ENCODE measurements at places on chromosomes 1 and 21. TPM values are rescaled to one million over a fixed set of nuclear protein-coding genes. Genes with fewer than 3 reads are reported as not detected.
A peak's percentile ranks its signal among the peaks of the same experiment; 100 is the strongest.

DNA sequence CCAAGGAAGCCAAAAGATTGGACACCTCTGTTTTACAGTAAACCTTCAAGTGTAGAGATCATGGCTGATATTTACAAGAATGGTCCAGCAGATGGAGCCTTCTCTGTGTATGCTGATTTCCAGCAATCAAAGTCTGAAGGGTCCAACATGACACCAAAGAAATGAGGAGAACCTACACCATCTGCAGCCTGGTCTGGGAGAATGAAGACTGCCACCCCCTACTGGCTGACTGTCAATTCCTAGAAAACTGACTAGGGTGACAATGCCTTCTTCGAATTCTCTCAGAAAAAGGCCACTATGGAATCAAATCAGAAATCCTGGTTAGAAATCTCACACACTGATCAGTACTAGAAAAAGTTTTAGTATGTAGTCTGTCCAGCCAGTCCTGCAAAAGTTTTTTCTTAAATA lies 83.3 kb downstream of the CDC42BPA start:
- peak; percentile 26 for DNase-seq

GRCh38 chr1:198726455-198726854 lies 87.6 kb downstream of the PTPRC start:
- no peak for DNase-seq

DNA sequence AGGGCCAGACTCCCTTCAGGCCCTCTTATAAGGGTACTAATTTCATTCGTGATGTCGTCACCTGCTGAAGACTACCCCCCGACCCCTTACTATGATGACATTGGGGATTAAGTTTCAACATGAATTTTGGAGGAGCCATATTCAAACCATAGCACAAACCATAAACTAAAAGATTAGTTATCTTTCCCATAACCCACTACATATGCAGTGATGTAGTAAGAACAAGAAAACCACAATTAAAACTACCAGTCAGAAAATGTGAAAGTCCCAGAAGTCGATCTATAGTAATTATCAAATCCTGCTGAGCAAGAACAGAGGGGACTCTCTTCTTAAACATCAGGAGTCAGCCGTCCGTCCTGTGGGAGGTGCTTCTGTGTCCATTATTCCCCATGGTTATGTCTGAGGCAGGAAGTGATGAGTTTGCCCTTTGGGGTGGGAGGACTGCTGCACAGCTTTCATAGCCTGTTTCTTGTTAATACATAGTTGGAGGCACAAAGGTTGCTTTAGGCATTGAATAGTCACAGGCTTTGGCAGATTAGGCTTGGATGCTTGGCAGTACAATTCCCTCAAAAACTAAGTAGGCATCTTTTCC lies 35.9 kb upstream of the PTGFRN start:
- no peak for DNase-seq

Gene KIF2C
- 0.63 TPM for total RNA-seq

DNA sequence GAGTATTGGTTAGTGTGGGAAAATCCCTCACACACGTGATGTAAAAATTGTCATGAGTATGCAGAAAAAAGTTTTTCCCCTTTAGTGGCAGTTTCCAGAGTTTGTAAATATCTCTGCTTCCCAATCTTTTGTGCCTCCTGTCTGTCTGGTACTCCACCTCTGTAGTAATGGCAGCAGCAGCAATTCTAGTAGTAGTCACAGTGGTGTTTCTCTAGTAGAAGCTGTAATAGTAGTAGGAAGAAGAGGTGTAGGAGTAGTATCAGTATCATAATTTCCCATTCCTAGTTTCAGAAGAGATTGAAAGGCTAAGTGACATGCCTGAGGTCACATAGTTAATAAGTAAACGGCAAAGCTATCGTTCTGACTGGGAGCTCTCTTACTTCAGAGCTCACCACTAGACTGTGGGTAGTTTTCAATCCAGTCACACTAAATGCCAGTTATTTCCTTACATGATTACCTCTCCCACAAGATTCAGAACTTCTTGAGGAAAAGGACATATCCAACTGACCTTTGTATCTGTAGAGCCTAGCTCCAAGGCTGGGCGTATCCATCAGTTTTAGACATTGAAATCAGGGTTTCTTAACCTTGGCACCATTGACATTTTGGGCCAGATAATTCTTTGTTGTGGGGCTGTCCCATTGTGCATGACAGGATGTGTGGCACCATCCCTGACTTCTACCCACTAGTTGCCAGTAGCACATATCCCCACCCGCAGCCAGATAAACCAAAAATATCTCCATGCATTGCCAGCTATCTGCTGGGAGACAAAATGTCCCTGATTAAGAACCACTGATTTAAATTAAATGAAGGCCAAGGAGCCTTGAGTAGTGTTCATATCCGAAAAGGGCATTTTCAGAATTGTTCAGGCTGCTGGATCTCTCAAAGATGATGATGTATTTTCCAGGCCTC lies 135.9 kb downstream of the FGGY start:
- DNase-seq: no peak

Gene CD84
- 2.4 TPM for total RNA-seq

- DNase-seq: no peak
Measured at GRCh38 chr1:78005448-78005722, 646 bp downstream of the DNAJB4 start.

GRCh38 chr1:186904361-186904760 lies 75.6 kb downstream of the PLA2G4A start:
- DNase-seq: no peak

GRCh38 chr1:17633654-17634053 lies 94.2 kb downstream of the ARHGEF10L start:
- DNase-seq: no peak

Gene OR10K2
- not detected for total RNA-seq

DNA sequence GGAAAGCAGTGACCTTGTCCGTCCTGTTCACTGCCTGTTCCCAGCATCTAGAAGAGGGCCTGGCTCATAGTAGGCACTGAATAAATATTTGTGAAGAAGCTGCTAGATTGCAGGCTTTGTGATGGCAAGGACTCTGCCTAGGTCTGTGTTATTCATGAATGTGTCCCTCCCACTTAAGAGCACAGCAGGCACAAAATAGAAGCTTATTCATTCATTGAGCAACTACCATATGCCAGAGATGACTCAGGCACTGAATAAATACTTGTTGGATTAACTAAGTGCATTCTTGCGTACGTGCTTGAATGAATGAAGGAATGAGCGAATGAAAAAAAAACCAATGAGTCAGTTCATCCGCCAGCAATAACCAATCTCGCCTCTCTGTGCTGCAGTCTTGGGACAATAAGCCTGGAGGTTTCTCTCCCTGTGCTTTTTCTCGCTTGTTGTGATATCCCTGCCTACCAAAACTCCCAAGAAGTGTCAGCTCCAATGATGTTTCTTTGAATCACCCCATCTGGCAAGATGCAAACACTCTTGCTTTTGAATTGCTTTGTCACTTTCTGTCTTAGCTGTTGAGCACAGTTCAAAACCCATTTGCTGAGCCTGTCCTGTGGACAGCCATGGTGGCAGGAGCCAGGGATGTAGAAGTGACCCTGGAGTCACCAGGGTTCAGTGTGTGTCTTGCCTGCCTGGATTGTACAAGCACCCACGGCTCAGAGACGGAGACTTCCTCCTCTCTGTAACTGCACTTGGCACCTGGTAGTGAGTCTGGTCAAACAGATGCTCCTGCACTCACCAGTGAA lies 143.9 kb downstream of the KAZN start:
- DNase-seq: no peak

- no peak for DNase-seq
Measured at GRCh38 chr1:59133997-59134396, 162.9 kb upstream of the FGGY start.

DNA sequence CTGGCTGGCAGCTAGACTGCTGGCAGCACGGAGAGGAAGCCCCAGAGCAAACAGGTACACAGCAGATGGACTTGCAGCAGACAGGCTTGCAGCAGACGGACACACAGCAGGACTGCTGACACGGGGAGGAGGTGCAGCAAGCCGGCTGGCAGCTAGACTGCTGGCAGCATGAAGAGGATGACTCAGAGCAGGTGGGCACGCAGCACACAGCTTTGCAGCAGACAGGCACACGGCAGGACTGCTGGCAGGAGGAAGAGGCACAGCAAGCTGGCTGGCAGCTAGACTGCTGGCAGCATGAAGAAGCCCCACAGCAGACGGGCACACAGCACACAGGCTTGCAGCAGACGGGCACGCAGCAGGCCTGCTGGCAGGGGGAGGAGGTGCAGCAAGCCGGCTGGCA lies 498 bp downstream of the KRTAP10-2 start:
- DNase-seq: no peak

DNA sequence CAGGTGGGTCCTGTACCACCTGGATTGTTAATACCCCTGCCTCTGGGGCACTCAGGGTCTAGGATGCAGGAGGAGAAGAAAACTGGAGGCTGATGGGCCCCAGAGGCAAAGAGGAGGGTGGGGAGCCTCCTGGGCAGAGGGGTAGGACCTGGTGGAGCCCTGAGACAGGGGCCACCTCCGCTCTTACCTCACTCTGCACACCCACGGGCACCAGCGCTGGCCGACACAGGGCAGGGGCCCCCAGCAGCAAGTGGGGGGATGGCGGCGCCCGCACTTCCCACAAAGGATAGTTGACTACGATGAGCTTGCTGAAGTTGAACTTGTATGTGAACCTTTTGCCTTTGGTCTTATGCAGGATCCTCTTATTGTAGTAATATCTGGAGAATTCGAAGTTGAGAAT lies 1.1 kb downstream of the ETV3L start:
- DNase-seq: no peak

- DNase-seq: no peak
Measured at GRCh38 chr1:115975569-115976061, 698 bp upstream of the SLC22A15 start.

DNA sequence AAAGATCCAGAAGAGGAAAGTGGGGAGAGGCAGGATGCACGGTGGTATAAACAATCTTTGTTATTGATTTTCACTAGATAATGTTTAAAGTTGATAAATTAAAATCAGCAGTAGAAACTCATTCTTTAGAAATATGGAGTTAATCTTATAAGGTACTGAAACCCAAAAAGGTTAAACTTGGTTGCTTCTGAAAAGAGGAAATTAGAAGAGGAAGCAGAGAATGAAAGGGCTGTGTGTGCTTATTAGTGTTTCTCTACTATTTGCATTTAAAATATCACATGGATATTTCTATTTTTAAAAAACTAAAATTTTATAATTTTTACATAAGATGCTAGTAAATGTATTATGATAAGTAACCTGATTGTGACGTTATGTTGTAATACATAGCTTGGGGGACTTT lies 24.4 kb downstream of the C1orf141 start:
- DNase-seq: no peak

Gene ZNF695
- total RNA-seq: 0.22 TPM

- DNase-seq: no peak
Measured at GRCh38 chr1:214452152-214452784, 99.1 kb downstream of the PTPN14 start.

DNA sequence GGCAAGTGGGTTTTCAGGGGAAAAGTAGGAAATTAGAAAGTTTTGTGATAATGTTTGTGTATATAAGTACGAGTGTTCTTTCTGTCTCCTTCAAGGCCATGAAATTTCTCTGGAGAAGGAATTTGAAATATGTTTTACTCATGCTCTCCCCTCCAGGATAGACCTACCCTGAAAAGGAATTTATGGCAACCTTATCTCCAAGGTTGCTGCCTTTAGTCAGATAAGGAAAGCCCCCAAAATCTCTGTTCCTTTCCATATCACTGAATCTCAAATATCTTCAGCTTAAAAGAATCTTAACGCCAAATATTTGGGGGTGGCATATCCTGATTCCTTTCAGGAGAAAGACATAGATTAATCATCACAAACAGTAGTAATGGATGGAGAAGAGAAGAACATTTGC lies 499 bp upstream of the C4BPB start:
- no peak for DNase-seq

DNA sequence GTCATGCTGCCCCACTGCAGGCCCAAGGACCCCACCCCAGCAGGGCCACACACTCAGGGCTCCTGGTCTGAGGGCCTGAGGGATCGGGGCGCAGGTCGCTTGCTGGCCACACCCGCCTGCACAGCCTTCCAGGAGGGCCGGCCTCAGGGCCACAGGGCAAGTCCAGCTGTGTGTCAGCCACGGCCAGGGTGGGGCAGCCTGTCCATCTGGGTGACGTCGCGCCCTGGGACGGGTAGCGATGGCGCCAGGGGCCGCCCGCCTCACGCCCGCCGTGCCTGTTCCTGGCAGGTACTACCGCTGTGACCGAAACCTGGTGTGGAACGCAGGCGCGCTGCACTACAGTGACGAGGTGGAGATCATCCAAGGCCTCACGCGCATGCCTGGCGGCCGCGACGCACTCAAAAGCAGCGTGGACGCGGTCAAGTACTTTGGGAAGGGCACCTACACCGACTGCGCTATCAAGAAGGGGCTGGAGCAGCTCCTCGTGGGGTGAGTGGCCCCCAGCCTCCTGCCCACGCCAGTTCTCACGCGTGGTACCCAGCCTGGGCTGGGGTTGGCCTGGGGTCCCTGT lies 2.5 kb downstream of the COL6A1 start:
- no peak for DNase-seq

Gene CADM3
- 56.1 TPM for total RNA-seq

Gene NTMT2
- total RNA-seq: not detected

- DNase-seq: no peak
Measured at GRCh38 chr1:20111452-20111851, 7.9 kb downstream of the PLA2G2D start.

DNA sequence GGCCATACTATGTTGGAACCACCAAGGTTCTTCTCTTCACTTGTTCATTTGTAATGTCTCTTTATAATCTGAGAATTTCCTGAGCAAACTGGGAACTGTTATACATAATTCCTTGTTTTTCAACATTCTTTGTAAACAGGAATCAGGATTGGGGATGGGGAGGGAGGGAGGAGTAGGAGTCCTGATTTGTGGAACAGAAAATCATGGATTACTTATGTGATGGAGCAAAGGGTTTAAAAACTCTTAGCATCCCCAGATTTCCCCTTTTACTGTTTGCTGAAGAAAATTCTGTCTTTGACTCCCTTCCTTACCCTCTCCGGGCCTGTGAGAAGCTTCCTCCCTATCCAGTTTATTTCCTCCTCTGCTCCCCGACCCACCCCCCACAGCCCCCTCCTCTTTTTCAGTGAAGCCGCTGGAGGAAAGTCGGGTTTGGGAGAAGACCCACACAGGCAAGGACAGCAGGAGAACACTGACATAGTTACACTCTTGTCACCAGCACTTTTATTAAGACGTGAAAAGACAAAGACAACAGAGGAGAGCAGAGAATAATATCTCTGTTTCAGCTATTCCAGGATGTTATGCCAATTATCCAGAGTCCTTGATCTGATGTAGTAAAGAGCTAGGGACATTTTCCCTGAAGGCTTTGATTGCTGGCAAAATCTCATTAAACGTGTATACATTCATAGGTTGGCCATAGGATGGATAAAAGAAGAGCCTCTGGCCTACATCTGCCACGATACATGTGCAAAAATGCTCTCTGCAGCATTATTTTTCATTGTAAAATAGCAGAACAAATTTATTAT lies 4.6 kb upstream of the NBPF1 start:
- no peak for DNase-seq

DNA sequence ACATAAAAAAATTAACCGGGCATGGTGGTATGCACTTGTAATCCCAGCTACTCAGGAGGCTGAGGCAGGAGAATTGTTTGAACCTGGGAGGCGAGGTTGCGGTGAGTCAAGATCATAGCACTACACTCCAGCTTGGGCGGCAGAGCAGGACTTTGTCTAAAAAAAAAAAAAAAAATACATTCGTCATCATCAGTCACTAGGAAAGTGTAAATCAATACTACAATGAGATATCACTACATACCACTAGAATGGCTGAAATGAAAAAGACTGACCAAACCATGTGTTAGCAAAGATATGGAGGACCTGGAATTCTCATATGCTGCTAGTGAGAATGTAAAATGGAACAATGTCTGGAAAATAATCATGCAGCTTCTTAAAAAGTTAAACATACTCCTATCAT lies 9.3 kb downstream of the SPATA45 start:
- DNase-seq: no peak

All from tibial nerve (tissue), 4 donors.